ENCODE measurements at places on chromosomes 6 and 20. TPM values are rescaled to one million over a fixed set of nuclear protein-coding genes. Genes with fewer than 3 reads are reported as not detected.

Gene OPRM1
- total RNA-seq: not detected

Gene ABHD16B
- total RNA-seq: not detected

DNA sequence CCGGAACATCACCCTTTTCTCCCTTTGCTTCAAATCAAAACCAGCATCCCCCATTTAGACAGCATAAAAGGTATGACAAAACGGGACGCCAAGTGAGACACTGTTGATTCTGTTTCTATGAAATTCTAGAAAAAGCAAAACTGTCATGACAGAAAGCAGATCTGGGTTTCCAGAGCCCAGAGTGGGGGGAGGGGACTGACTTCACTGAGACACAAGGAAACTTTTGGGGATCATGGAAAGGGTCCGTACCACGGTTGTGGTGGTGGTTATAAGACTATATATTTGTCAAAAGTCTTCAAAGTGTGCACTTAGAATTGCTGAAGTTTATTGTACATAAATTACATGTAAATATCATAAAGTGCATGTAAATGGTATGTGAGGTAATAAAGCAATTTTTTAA lies 82.6 kb downstream of the SLC22A3 start:
- no peak for DNase-seq

DNA sequence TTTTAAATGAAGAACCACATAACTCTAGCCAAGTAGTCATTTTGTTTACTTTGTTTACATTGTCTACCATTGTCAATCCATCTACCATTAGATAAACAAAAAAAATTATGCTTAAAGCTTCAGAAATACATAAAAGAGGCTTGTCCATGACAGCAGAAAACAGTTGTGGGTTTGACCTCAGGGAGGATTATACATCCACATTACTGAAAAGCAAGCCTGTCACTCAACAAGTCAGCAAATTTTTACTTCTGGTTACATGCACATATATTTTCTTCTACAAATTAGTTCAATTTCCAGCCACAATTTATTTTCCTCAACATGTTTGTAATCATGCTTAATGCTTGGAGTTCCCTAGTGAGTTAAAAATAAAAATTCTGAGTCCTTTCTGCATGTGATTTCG lies 713.3 kb downstream of the COL12A1 start:
- DNase-seq: no peak

GRCh38 chr6:163782436-163783003 lies 368.0 kb downstream of the QKI start:
- DNase-seq: no peak

- peak; percentile 68 for DNase-seq
Measured at GRCh38 chr6:161434350-161434749, 160.5 kb upstream of the AGPAT4 start.

GRCh38 chr20:32524829-32525501 lies 60.2 kb downstream of the NOL4L start:
- DNase-seq: peak; percentile 64

- no peak for DNase-seq
Measured at GRCh38 chr20:51096582-51097267, 73.8 kb upstream of the KCNG1 start.

DNA sequence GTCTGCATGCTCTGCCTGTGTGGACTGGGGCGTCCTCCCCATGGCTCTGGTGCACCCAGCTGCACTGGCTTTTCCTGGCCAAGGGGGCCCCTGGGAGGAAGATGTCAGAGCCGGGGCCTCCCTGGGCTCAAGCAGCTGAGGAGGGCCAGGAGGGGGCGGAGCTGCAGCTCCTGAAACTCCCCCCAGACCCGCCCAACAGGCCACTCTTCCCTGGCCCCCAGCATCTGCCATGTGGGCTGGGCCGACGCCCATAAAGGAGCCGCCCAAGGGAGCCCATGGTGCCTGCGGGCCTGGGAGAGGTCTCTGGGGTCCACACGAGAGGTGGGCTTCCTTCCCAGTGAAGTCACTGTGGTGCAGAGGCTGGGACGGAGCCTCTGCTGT lies 4.0 kb downstream of the RBBP8NL start:
- DNase-seq: no peak

- DNase-seq: peak; percentile 23
Measured at GRCh38 chr6:45743028-45743615, 272.5 kb downstream of the CLIC5 start.

DNA sequence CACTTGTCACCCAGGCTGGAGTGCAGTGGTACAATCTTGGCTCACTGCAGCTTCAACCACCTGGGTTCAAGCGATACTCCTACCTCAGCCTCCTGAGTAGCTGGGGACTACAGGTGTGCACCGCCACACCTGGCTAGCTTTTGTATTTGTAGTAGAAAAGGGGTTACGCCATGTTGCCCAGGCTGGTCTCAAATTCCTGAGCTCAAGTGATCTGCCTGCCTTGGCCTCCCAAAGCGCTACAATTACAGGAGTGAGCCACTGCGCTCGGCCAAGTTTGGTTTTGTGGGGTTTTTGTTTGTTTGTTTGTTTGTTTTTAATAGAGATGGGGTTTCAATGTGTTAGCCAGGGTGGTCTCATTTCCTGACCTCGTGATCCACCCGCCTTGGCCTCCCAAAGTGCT lies 12.3 kb downstream of the LOC128125822 start:
- DNase-seq: no peak

DNA sequence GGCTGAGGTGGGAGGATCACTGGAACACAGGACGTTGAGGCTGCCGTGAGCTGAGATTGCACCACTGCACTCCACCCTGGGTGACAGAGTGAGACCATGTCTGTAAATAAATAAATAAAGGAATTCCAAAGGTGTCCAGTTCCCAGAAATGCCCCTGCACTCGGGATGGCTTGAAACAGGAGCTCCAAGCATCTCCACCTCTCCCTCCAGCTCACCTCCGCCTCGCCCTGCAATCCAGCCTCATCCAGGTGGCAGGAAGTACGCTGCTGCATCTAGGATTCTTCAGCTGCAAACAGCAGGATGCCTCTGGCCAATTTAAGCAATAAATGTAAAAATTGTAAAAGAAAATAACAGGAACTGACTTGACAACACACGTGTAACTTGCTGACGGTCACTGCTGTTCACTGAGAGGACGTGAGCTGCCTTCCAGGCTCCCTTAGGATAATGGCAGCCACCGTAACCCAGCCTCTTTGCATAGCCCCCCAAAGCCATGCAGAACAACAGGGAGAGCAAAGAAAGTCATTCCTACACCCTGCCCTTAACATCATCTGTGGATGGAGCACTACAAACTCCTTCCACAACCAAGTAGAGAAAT lies 11.4 kb upstream of the GRM4 start:
- DNase-seq: no peak

All from SK-MEL-5 (cell line).